ENCODE measurements at places on chromosomes 11 and 22.

DNA sequence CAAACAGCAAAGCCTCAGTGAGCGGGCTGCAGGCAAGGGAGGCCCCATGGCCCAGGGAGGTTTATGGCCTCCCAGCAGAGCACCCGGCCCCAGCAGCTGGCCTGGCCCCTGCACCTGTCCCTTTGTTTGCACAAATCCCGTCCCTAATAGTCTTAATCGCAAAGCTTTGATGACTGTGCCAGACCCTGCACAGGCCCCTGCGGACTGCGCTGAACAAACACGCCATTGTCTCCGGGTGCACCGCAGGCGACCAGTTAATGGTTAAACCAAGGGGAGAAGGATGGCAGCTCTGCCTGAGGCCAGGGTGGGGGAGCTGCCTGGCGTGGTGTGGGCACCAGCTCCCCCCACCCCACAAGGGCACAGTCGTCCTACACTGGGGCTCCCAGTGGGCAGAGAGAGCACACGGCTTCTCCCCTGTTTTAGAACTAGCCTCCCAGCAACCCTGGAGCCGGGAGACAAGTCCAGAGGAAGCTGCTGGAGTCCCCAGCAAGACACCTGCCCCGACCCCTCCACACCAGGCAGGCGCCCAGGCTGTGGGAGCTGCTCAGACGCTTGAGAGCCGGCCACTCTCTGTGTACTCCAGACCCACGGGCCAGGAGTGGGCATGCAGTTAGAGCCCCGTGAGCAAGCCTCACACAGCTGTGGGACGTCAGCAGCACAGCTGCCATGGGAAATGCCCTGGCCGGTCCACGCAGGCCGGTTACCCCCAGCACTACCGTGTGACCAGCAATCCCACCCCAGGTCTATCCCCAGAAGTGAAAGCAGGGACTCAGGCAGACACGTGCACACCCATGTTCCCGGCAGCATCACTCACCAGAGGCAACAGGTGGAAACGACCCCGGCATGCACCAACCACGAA is 39.7 kb upstream of the TH start:
- DNase-seq = no peak

DNA sequence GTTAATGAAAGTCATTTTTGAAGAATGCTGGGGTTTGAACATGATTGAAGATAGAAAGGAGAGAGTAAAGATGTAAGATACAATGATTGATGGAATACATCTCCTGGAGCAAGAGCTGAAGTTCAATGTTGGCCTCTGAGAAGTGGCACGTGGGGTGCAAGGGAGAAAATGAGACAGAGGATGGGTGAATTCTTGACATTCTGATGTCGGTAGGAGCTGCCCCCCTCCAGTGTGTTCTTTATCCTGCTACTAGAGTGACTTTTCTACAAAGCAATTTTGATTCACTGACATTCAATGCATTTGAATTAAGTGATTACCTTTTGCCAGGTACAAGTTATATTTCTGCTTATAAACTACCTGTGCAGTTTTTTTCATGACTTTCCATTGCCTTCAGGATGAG is 159.0 kb upstream of the MTMR2 start:
- no peak for DNase-seq

GRCh38 chr11:8267831-8268529 is 4.3 kb upstream of the LMO1 start:
- no peak for DNase-seq

GRCh38 chr22:50027639-50028537 is 15.3 kb upstream of the IL17REL start:
- DNase-seq = peak; percentile 16

DNA sequence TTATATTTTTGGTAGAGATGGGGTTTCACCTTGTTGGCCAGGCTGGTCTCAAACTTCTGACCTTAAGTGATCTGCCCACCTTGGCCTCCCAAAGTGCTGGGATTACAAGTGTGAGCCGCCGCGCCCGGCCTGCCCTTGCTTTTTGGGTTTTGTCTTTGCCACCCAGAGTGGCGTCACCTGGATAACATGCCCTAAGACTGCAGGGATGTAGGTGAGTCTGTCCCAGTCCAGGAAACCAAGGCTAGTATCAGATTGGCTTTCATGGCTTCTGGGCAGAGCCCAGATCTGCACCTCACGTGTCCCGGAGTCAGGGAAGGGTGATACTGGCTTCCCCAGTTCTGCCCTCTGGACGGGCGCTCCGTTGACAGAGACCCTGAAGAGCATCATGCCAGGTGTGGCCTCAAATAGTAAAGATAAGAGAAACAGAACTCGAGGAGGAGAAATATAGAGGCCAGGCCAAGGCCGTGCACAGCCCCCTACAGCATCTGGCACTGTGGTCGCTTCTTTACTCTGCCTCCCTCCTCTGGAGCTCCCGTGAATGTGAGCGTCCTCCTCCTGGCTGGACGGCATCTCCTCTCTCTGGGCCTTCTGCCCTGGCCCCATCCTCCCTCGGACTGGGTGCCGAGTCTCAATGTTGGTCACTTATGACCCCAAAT is 7.8 kb upstream of the APOBEC3B start:
- DNase-seq = no peak

- DNase-seq = no peak
These were observed 11.4 kb downstream of the PAX6 start for GRCh38 chr11:31799435-31800397.

DNA sequence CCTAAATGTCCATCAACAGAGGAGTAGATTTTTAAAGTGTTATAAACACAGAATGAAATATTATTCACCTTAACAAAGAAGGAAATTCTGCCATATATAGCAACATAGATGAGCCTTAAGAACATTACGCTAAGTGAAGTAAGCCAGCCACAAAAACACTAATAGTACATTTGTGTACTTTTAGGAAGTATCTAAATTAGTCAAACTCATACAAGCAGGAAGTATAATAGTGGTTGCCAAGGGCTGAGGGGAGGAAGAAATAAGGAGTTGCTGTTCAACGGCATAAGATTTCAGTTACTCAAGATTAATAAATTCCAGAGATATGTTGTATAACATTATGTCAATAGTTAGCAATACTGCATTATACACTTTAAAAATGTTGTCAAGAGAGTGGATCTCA is 181.7 kb upstream of the ZC3H12C start:
- DNase-seq = no peak

DNA sequence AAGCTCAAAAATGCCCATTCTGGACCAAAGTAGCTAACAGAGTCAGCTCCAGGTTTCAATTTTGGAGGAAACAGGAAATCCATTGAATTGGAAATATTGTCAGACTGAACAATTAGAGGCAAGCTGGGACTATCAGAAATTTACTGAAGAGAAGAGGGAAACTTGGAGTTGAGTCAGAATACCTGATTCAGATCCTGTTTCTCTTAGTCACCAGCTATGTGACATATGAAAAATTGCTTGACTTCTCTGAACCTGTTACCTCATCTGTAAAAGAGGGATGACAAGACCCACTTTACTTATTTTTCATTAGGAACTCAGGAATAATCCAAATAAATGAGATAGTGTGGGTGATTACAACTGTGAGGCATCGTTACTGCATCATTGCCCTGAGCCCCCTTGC is 148.9 kb upstream of the CADM1 start:
- DNase-seq = no peak

DNA sequence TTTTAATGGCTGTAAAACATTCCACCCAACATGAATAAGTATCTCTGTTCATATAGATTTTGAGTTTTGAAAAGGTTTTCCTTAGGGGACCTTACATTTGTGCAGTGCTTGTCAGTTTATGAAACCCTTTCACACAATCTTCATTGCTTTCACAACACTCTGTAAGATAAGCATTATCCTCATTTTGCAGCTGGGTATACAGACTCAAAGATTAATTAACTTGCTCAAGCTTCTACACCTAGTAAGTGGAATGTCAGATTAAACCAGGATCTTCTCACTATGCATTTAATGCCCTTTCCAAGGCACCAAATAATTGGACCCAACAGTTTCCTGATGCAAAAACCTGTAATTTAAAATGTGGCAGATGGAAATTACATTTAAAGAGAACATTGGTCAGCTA is 11.6 kb upstream of the GAB2 start:
- DNase-seq = no peak
